Right renal pelvis (tissue), 4 donors: ENCODE measurements at places on chromosomes 16 and 17.

DNA sequence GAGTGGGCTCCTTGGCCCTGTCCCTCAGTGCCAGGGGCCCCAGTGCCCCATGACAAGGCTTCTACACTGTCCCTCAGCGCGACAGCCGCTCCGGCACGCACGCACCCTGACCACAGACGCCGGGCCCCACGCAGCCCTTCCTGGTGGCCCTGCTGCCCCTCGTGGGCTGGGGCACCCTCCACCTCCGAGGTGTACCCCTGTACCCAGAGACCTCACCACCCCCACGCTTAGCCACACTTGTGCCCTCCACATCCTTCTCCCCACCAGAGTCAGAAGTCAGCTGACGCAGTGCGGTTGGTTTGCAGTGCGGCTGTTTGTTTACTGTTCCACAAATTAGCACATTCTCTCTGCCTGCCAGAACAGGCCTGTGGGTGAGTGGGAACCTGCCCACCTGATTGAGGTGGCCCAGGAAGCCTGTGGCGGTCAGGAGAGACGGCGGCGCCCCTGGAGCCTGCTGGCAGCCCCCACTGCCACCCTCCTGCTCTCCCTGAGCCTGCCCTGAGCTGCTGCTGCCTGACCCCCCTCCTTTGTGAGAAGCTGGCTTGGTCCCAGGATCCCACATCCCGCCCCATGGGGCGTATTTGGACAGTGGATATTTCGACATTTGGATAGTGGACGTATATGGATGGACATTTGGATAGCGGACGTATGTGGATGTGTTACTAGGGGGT lies 38.0 kb upstream of the CDH15 start:
- DNase-seq: no peak

- DNase-seq: no peak
Measured at GRCh38 chr16:89596061-89596689, 17.3 kb upstream of the DPEP1 start.

- no peak for DNase-seq
Measured at GRCh38 chr16:84527532-84528269, 23.2 kb upstream of the MEAK7 start.

GRCh38 chr17:45116434-45117016 lies 15.8 kb downstream of the PLCD3 start:
- no peak for DNase-seq

DNA sequence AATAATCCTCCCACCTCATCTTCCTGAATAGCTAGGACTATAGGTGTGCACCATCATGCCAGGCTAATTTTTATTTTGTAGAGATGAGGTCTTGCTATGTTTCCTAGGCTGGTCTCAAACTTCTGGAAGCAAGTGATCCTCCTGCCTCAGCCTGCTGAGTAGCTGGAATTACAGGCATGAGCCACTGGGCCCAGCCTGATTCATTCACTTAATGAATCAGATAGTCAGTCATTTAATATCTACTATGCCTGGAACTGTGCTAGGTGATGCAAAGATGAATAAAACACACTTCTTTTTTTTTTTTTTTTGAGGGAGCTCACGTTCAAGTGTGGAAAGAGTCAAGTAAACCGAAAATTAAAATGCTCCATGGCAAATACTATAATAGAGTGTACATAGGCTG lies 39.4 kb downstream of the EFCAB13 start:
- no peak for DNase-seq

- no peak for DNase-seq
Measured at GRCh38 chr17:8327303-8327649, 12.4 kb upstream of the ODF4 start.

DNA sequence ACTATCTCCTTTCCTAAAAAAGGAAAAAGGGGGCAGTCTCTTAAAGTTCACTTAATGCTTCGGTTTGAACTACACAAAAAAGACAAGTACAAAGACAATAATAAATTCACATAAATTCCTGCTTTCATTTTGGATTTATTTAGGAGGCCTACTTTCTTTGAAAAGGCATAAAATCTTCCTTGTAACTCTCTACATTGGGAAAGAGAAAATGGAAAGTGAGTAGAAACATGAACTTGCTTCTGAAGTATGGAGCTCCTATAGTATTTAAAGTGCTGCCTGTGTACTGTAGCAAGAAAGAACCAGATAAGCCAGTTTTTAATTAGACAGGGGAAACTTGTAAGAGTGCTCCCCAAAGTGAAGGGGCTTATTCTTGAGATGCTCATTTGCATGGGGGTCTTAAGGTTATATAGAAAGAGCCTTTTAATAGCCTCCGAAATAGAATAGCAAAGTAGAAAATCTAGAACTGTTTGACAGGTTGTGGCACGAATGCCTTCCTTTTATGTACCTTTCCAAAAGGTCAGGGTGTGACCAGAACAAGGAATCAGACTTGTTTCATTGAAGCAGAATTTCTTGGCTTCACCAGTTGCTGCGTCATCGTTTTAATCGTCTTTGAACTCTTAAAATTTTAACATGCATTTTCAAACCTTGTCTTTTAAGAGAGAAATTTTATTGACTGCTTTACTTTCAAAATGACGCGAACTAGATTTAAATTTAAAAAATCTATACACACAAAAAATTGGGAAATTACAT lies 12.9 kb downstream of the GAN start:
- DNase-seq: no peak

DNA sequence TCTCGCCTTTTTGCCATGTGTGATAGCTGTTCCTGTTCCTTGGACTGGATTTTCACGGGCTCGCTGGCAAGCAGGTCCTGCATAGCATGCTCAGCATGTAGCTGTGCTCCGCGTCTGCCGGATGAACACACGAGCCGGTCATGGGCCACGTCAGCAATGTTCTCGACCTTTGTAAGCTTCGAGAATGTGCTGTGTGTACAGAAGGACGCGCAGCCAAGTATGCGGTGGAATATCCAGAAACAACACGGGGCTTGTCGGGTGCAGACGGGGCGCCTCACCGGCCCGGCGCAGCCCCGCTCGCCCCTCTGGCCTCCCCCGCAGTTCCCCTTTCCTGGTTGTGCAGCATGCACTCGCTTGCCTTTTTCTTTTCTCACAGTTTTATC lies 42.2 kb downstream of the RPTOR start:
- no peak for DNase-seq

- no peak for DNase-seq
Measured at GRCh38 chr17:68353111-68353521, 61.8 kb downstream of the ARSG start.

DNA sequence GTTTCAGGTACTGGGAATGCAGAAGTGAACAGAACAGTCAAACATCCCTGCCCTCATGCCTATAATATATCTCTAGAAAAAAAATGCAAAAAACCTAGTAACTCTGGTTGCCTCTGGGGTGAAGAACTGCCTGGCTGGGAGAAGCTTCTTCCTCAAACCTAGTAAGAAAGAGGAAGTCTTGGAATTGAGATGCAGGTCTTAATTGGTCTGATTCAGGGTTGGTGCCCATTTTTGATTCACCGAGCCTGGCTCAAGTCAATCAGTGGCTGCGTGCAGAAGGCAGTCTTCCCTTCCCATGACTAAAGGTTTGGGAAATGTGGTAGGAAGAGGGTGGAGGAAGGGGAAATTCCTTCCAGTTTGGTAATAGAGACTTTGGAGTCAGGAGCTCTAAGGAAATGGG lies 22.4 kb downstream of the CDRT15 start:
- DNase-seq: no peak

DNA sequence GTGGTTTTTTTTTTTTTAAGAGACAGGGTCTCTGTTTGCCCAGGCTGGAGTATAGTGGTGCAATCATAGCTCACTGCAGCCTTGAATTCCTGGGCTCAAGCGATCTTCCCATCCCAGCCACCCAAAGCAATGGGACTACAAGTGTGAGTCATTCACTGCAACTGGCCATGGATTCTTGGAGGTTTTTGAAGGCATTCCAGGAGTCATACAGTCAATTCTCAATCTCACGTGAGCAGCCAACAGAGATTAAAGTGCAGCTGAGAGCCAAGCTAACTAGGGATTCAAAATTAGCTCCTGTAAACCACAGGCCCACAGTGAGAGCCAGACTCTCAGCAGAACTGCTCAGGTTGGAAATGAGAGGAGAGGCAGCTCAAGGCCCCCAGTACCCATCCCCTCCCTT lies 30.2 kb downstream of the XPO6 start:
- DNase-seq: no peak

DNA sequence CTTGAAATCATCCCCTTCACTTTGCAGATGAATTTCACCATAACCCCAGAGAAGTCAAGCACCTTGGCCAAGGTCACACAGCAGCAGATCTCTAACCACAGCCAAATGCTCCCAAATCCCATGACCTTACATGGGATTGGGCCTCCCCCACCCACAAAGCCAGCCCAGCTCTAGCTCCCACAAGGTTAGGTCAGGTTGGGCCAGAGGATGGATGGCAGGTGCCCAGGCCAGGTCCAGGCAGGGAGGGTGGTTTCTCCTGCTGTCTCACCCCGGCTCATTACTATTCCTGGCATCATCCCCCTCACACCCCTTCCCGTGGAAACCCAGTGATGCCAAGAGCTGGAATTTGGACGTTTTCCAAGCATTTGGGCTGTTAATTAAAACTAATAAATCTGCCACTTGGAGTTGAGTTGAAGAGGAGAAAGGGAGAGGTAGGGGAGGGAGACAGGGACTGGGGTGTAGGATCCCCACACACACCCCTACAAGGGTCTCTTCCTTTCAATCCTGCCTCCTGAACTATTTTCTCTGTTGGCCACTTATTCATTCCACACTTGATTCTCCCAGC lies 181.6 kb downstream of the TMEM132E start:
- peak; percentile 84 for DNase-seq

DNA sequence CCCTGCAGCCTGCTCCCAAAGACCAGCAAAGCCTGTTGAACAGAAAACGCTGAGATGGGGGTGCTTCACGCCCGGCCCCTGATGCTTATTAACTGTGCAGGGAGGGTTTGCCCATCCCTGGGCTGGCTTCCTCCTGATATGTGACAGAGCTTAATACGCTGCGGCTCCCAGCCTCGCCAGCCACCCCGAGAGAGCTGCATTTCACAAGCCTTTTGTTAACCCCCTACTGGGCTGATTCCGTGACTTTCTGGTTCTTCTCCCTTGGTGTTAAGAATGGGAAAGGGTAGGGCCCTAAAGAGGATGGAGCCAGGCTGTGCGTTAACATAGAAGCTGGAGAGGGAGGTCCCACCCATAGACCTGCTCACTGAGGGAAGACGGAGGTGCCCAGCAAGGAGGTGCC lies 211.8 kb downstream of the ENGASE start:
- no peak for DNase-seq

DNA sequence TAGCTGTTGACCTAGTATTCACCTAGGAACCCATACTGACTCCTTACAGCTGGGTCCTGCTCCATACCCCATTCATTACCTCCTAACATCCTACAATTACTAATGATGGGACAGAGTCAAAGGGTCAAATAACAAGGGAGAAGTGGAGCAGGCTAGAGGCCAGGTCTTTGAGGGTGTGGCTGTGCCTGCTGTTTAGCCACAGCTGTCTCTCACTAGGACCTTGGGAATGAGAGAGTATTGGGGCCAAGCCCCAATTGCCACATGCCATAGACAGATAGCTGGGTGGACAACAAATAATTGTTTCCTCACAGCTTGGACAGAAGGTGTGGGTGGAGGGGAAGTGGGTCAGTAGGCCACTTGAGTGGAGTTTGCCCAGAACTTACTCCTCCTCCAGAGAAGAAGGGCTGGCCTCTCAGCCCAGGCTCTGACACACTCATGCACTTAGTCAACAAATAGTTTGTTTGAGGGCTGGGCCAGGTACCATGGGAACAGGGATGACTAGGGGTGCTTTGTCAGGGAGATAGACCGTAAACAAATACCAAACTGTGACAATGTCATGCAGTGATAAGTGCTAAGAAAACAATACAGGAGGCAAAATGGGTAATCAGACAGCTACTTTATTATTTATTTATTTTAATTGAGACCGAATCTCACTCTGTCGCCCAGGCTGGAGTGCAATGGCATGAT lies 10.2 kb upstream of the CENPT start:
- DNase-seq: no peak

GRCh38 chr17:14196377-14196997 lies 40.2 kb downstream of the CDRT15 start:
- no peak for DNase-seq

- no peak for DNase-seq
Measured at GRCh38 chr17:79361873-79362771, 248.7 kb downstream of the RBFOX3 start.

DNA sequence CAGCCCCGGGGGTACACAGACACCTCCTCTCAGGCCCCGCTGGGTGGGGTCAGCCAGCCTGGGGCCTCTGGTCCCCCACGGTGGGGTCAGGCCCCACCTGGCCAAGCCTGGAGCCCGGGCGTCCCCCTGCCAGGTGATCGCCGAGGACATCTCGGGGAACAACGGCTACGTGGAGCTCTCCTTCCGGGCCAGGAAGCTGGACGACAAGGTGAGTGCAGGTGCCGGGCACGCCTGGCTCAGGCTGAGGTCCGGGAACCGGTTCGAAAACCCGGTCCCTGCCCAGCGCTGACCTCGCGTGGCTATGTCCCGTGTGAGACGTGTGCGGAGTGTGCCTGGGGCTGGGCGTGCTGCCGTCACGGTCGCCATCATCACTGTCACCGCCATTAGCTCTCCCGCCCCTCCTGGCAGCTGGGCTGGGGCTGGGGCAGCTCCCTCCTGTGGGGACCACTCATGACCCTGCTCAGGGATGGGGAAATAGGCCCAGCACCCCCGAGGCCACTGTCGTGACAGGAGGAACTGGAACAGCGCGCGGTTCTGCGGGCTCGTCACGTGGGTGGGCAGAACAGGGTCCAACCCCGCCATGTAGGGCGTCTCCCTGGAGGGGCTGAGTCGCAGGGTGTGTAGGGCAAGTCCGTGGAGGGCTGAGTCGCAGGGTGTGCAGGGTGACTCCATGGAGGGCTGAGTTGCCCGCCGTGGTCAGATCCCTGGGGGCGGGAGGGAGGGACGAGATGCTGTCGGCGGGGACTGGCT lies 8.5 kb downstream of the CPNE7 start:
- DNase-seq: no peak

DNA sequence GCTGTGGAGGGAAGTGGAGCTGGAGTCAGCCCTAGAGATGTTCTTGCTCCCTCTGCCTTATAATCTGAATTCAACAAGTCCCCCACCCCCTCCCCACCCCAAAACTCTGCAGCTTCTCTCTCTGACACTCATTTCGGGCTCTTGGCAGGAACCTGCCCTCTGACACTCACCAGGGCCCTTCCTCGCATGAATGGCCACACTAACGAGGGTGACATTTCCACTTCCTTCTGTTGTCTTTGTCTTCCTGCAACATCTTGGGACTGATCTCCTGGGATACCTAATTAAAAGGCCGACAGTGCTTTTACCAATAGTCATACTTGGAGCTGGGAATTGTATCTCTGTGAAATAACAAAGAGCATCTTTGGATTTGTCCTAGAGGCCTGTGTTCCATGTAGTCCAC lies 106.9 kb upstream of the PIRT start:
- DNase-seq: no peak
